ENCODE measurements at places on chromosomes 6 and 20.

DNA sequence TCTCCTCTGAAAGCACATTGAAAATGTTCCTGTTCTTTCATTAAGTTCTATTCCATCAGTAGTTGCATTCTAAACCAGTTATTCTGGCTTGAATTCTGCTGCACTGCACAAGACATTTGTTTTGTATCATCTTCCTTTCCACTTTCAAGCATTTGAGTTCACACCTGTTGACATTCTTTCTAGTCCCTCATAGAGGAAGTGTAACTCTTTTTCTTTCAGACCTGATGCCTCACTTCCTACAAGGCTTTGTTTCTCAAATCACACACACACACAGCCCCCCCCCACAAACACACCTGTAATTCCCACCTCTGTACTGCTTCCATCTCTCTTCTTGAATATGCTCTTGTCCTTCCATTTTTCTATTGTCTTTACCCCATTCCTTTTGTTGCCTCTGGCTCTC lies 50.9 kb downstream of the CCN2 start:
- DNase-seq = no peak

DNA sequence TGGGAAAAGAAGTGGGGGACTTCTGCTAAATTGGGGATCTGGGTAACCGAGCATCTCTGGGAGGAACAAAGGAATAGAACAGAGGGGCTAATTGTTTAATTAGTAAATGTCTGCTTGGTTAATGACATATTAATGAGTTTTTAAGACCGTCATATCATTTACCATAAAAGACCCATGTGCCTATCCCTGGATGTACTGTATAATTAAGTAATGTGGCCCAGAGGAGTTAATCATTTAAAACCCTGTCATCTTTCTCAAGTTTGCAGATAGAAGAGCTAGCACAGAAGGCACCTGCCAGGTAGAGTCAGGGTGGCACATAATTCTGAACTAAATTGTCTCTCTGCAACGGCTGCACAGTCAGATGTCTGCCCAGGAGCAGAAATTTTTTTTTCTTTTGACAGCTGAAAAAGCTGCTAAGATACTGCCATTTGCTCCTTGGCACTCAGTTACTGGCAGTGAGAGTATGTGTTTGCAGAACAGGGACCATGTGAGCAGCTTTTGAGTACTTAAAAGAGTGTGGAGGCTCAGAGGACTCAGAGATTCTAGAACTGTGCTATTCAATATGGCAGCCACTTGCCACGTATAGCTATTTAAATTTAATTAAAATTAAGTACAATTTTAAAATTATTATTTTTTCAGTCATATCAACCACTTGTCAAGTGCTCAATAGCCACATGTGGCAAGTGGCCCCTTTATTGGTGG lies 202.7 kb upstream of the SLC35B3 start:
- DNase-seq = no peak

- no peak for DNase-seq
Observed at GRCh38 chr6:151747896-151748295, 59.6 kb upstream of the ESR1 start.

- no peak for DNase-seq
Observed at GRCh38 chr20:34037767-34038166, 44.1 kb downstream of the RALY start.

DNA sequence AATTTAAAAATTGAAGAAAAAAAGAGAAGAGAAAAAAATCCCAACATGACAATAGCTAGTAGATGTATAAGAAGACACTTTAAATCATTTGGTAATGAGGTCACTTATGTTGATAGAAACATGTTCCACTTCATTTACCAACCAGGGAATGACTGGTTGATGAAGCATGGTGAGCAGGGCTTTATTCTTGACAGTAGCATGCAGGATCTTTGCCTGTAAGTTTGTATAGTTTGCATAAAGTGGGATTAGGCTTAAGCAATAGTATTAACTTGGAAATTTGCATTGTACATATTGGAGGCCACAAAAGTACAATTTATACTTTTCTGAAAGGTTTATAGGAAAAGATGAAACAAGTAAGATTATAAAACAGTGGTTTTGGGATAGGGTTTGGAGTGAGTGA lies 67.0 kb downstream of the NOX3 start:
- DNase-seq = no peak

DNA sequence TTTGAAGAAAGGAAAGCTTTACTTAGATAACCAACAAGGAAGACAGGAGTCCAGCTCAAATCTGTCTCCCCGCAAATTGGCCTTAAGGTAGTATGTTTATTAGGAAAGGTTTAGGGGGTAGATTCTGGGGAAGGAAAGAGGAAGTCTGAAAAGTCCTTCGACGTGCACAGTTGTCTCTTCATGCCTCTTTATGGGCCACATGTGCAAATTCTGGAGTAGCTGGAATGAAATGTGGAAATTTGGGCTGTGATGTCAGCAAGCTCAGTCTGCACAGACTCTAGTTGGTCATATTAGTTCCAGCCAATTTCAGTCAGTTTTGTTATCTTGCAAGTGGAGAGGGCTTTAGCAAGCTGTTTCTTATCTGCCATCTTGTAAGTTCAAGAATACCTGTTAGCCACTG lies 50.1 kb downstream of the NUP153 start:
- DNase-seq = no peak

GRCh38 chr6:16168121-16168520 lies 39.2 kb downstream of the MYLIP start:
- DNase-seq = no peak

- no peak for DNase-seq
Observed at GRCh38 chr6:138577151-138577915, 78.0 kb upstream of the NHSL1 start.

DNA sequence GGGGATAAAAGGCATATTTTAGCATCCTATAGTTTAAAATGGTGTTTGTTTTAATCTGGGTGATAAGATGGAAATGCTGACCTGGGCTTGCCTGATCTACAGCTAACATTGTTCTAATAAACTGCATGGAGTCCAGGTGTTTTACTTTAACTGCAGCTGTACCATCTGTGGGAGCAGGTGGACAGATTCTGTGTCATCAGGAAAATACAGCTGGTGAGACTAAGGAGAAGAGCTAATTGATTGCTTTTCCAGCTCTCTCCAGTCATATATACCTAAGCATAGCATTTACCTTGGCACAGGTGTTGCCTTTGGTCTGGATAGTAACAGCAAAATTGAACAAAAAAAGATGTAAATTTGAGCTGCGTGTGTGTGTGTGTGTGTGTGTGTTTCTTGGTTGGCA lies 31.6 kb downstream of the CBFA2T2 start:
- no peak for DNase-seq

GRCh38 chr20:14491436-14491835 lies 154.0 kb upstream of the FLRT3 start:
- no peak for DNase-seq

- DNase-seq = no peak
Observed at GRCh38 chr6:34990971-34991560, 102.0 kb downstream of the ANKS1A start.

GRCh38 chr20:22465622-22466446 lies 118.5 kb downstream of the FOXA2 start:
- DNase-seq = no peak

DNA sequence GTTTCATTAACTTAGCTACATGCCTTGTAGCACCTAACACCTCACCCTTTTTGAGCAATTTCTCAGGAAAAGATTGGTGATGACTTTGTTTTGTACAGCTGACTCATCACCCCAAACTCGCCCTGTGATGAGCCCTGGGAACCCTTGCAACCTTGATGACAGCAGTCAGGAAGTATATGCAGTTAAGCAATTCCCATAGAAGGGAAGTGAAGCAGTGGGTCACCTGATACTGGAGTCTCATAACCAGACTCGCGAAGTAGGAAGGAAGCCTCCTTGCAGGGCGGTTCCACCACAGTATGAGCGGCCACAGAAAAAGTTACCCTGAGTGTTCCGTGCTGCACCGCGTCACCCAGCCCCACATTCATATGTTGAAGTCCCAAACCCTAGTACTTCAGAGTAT lies 82.0 kb upstream of the EDN1 start:
- no peak for DNase-seq

- DNase-seq = no peak
Observed at GRCh38 chr6:148247386-148248063, 95.1 kb upstream of the SASH1 start.

DNA sequence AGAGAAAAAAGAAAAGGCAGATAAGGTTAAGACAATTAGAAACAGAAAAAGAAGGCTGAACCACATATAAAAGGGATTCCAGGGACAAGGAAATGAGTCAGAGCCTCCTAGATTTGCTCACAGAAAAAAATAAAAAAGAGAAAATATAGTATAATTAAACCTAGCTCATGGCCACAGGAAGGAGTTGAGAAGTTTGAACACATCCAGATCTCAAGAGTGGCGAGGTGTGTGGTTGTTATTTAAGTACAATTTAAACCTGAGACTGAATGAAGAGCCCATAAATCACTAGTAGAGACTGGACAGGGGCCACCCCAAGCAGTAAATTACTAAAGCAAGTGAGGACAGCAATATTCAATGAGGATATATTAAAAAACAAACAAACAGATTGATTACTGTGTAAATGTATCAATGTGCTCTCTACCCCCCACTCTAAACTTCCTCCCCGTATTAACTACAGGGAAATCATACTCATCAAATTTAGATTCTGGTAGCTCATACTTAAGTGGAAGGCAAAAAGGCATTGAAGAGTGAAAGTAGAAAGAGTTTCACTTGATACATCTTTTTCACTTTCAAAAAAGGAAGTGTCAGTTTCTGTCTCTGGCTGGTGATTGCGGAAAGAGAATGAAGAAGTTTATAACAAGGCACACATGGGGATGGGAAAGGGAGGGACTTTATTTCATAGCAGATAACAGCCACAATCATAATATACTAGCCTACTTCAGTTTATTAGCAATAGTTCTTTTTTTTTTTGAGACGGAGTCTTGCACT lies 49.3 kb upstream of the SCAF8 start:
- DNase-seq = no peak

DNA sequence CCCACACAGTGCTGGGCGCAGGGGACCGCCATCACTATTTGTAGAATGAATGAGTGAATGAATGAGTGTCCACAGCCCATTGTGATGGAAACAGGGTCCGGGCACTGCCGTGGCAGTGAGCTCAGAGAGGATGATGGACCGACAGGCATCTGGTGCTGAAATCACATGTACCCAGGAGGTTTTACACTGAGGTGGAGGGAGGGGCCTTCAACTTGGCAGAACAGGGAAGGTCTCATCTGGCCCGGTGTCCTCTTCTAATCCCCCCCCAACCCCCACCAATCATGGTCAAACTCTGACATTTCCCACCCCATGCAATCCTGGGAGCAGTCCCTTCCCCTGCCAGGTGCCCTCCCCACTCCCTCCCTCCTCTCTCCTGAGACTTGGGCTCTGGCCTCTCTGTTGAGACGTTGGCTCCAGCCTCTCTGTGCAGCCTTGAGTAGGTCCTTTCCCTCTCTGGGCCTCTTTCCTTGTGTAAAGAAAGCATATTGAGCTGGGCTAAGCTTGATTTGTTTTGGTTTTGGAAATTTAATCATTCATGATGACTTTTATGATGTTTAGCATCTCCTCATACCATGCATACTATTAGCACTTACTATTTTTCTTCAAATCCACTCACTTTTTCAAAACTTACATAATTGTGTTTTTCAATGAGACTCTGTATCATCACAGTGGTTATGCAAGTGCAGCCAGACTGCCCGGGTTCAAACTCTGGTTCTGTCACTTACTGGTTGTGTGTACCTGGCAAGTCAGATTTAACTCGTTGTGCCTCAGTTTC lies 10.8 kb downstream of the KIAA1755 start:
- no peak for DNase-seq

DNA sequence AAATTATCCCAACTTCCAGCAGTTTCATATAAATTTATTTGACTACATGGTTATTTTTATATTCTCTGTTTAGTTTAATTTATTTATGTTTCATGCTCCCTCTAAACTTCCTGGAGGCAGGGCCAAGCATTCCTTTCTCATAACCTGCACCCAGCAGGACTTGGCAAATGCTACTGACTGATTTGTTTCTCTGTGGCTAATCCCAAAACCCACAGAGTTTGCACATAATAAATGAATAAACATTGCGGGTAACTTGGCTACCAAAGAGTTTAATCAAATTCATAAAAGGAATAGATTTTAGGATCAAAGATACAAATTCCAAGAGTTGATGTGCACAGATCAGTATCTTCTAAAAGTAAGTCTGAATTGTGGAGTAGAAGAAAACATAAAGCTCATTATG lies 239.5 kb downstream of the SLC35F1 start:
- no peak for DNase-seq
